ENCODE measurements at places on chromosomes 4 and X. TPM values are rescaled to one million over a fixed set of nuclear protein-coding genes. Genes with fewer than 3 reads are reported as not detected.
A peak's percentile ranks its signal among the peaks of the same experiment; 100 is the strongest.

DNA sequence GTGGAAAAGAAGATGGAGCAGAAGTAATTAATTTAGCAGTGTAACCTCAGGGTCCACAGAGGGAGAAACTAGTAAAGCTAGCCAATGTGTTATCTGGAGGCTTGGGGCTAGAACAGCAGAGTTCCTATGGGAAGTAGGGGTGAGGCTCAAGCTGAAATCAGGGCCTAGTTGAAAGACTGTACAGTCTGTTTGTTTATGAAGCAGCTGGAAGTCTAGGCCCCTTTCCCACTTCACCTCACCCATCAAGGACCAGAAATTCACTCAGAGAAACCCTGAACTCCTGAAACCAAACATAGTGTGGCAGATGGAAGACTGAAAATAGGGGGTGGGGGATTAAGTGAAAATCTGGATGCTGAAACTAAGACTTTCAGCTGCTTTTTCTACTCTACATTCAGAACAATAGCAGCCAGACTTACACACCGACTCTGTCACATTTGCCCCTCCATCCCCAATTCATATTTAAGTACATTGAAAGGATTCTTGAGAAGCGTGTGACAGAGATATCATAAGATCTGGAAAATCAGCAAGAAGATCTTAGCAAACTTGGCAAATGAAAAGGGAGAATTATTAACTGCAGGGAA lies 32.6 kb upstream of the FAM241A start:
- DNase-seq, result peak; percentile 51

DNA sequence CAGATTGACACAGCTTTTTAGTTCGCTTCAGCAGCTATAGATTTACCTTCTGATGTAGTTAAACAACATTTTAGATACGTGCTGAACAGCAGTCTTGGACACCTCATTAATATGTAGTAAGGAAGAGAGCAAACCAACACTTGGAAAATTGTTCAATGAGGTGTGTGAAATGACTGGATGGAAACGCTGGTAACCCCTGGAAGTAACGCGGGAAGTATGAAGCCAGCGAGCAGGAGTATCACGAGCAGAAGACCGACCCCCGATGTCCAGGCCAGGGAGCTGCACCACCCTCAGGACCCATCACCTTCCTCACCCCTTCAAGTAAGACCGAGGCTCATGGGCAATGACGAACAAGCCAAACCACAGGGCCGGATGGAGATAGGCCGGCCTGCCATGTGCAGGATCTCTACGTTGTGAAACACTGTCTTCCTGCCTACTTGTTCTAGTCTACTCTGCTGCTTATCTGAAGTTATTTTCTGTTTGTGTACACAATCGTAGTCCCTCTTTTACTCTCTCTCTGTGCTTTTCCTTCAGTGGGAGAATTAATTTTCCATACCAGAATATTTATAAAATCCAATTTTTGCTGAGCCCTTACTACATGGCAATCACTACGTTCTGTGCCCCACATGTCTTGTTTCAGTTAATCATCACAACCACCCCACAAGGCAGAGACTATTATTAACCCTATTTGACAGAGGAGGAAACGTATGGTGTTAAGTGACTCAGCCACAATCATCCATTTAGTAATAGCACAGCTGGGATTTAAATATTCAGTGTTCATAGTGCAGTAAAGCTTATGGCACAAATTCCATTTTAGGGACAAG lies 221.7 kb downstream of the APBB2 start:
- DNase-seq, result no peak

GRCh38 chr4:185651137-185651677 lies 115.9 kb upstream of the PDLIM3 start:
- no peak for DNase-seq

Gene AR
- 8.8 TPM for total RNA-seq

Gene DCHS2
- total RNA-seq, result not detected

Gene FGF13
- total RNA-seq, result 24.8 TPM

Measured in stomach (tissue), 19 donors.